ENCODE measurements at places on chromosomes 11 and 22. TPM values are rescaled to one million over a fixed set of nuclear protein-coding genes. Genes with fewer than 3 reads are reported as not detected.

TIGD3 gene
- 0.44 TPM for total RNA-seq

SPI1 gene
- total RNA-seq, result not detected

DNA sequence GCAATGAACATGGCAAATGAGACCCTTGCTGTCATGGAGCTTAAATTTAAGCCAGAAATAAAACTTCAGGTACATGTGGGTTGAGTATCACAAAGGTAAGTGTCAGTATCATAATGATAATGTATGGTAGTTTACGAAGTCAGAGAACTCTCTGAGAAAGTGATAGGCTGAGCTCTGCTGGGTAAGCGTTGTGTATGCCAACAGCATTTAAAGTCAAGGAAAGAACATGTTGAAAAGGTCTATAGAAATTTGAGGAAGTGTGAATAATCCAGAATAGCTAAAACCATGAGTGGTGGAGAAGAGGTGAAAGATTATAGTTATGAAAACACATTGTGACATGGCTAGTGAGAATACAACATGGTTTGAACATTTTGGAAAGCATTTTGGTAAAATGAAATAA is 17.4 kb upstream of the CTSC start:
- H3K4me1 ChIP-seq, result peaks cover 3% of the 10 kb centered on the region
- H3K27ac ChIP-seq, result no peak overlapping the region
- H3K27me3 ChIP-seq, result no peaks in the 10 kb centered on the region
- no peak for DNase-seq
- H3K4me3 ChIP-seq, result no peak overlapping the region

DNA sequence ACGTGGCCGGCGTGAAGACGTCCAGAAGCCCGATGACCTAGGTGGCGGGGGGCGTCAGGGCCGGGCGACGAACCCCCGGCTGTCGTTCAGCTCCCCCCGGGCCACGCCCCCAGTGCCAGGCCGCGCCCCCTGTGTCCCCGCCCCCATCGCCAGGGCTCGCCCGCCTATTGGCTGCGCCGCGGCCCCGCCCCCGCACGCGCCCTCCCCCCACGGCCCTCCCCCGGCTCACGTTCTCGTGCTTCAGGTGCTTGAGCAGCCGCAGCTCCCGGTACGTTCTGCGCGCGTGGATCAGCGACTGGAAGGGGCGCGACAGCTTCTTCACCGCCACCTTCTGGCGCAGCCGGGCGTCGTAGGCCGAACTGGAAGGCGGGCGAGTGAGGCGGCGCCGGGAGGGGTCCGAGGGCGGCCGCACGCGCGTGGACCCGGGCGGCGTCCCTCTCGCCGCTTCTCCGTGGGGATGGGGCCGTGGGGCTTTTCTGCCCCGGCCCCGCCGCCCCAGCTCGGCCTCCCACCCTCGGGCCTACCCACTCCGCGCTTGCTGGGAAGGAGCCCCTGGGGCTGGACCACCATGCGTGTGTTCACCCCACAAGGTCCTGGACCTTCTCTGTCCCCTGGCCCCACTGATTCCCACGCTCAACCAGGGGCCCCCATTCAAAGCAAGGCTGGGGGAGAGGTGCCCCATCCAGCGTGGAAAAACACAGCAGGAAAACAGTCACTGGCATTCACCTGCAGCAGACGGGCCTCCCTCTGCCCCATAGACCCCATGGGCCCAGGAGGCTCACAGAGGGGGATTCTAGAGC is 2.4 kb downstream of the MAPK11 start:
- peak; percentile 66 for DNase-seq
- peaks cover 4% of the 10 kb centered on the region for H3K4me1 ChIP-seq
- H3K4me3 ChIP-seq, result no peak overlapping the region
- H3K27me3 ChIP-seq, result peaks cover 8% of the 10 kb centered on the region
- no peak overlapping the region for H3K27ac ChIP-seq
- peaks cover 5% of the 10 kb centered on the region for H3K36me3 ChIP-seq

- no peak for DNase-seq
- no peaks in the 10 kb centered on the region for H3K27me3 ChIP-seq
- H3K27ac ChIP-seq, result peak overlapping the region; percentile 5
- no peaks in the 10 kb centered on the region for H3K4me1 ChIP-seq
Observed at GRCh38 chr11:5384335-5384734, 723 bp downstream of the OR51M1 start.

GRCh38 chr11:10908215-10908951 is 50.5 kb upstream of the ZBED5 start:
- H3K4me1 ChIP-seq, result peaks cover 4% of the 10 kb centered on the region
- H3K4me3 ChIP-seq, result no peak overlapping the region
- H3K27me3 ChIP-seq, result no peaks in the 10 kb centered on the region
- no peaks in the 10 kb centered on the region for H3K36me3 ChIP-seq
- no peak for DNase-seq
- H3K27ac ChIP-seq, result no peak overlapping the region
